ENCODE measurements at places on chromosomes 12 and 14. TPM values are rescaled to one million over a fixed set of nuclear protein-coding genes. Genes with fewer than 3 reads are reported as not detected.

The PPM1H gene
- total RNA-seq = not detected

GRCh38 chr14:74979442-74980397 is 23.0 kb upstream of the EIF2B2 start:
- no peak for DNase-seq

The FAIM2 gene
- total RNA-seq = not detected

DNA sequence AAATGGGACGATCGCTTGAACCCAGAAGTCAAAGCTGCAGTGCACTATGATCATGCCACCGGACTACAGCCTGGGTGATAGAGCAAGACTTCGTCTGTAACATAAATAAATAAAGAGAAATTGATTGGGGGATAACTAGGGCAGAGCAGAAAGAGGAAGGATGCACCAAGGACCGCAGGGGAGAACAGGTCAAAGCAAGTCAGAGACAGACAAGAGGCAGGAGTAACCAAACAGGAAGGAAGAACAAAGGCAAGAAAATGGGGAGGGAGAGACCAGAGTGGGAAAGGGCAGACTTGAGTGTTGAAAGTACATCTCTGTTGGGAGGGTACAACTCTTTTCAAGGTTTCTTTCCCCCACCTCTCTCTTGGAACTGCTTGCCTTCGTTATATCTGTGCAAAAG is 50.8 kb upstream of the ELK3 start:
- DNase-seq = no peak

The ADGRD1 gene
- total RNA-seq = not detected

The KNTC1 gene
- total RNA-seq = 42.8 TPM

GRCh38 chr14:39015360-39015961 is 87.6 kb downstream of the SEC23A start:
- DNase-seq = no peak

The FOXG1 gene
- total RNA-seq = not detected

- peak; percentile 12 for DNase-seq
Measured at GRCh38 chr12:31590642-31591379, at the start of gene DENND5B. Gene DENND5B, minus strand, starts transcription at chr12:31591136. Its CDS starts 304 bp downstream, at chr12:31590832.

- DNase-seq = no peak
Measured at GRCh38 chr12:62847709-62848108, 87.2 kb downstream of the PPM1H start.

The NXPH4 gene
- 1.2 TPM for total RNA-seq
